Glutamatergic neuron (in vitro differentiated cells): ENCODE measurements at places on chromosomes 12 and 14. TPM values are rescaled to one million over a fixed set of nuclear protein-coding genes. Genes with fewer than 3 reads are reported as not detected.

The OAS3 gene
- not detected for total RNA-seq

DNA sequence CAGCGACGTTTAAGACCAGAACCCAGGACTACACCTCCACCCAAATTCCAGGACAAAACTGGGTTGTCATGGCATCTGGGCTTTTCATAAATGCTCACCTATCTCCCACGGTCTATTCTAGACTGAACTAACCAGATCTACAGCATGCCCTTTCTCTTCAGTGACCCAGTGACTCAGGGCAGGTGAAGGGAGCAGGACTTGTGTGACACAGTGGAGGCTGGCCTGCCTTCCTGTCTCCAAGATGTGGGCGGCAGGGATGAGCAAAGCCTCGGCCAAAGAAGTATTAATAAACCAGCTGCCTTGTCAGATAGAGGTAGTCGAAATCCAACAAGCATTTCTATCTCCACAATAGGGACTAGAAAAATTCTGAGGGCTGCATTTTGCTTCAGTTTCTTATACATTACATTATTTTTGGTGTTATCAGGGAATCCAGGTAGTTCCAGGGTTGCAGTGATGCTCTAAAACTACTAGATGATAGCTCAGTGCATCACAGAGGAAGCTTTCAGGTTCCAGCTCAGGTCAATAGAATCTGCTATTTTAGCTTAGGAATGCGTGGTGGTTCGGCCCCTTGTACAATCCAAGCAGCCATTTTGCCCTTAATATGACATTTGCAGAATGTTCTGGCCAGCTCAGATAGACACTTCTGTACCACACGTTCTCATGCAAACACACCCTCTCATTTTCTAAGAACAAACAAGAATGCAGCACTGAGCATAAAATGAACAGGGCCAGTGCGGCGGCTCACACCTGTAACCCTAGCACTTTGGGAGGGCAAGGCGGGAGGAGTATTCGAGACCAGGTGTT is 4.2 kb upstream of the GLRX5 start:
- no peak for DNase-seq

DNA sequence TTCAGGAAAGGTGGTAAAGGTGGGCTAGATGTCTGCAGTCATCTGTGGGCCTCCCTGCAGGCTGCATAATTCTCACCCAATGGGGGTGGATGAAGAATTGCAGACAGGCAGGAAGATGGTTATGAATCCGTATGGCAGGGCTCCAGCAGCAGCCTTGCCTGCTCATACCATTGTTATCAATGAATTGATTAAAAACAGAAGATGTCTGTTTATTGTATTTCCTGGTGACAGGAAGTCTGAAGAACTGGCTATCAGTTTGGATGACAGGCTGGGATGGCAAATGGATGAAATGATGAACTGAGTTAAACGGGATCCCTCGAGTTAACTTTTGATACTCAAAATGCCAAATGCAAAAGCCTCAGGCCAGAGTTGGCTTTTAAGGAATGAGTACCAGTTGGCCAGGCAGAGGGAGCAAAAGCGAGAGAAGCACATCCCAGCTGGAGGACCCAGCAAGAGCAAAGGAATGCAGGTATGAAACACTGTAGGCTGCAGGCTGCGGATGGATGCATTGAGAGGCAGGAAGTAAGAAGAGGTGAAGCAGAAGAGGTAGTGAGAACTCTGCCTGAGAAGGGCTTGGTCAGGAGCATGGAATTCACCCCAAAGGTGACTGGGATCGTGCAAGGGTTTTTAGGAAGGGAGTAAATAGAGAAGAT is 550.0 kb upstream of the TBX3 start:
- DNase-seq, result no peak

DNA sequence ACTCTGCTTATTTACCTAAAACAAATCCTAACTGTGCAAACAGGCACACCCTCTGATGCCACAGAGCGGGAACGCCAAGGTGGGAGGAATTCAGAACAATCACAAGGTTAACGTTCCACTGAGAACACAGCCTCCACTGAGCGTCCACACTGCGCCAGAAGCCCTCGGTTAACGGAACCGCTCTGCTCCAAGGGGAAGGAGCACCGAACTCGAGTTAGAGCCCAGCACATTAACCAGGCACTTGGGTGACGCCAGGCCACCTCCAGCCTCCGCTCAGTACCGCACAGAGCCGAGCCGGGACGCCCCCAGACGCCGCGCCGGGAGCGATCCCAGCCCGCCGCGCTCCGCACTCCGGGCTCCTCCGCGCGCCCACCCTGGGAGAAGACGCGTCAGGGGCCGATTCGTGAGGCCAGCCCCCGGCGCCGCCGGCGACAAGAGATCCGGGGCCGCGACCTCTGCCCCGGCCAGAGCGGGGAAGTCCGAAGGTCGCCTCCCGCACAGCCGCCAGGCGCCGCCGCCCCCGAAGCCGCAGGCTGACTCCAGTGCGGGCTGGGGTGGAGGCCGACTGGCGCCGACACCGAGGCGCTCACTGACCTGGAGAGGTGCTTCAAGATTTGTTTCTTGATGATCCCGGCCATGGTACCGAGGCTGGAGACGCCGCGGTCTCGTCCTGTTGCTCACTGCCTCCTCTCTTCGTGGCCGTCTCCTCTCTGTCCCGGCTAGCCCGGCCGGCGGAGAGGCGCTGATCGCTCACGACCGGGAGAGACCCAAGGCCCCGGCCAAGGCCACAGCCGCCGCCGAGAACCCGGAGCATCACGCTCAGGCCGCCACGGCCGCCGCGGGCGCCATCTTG is 450 bp downstream of the BLTP3B start:
- DNase-seq, result peak; percentile 81

DNA sequence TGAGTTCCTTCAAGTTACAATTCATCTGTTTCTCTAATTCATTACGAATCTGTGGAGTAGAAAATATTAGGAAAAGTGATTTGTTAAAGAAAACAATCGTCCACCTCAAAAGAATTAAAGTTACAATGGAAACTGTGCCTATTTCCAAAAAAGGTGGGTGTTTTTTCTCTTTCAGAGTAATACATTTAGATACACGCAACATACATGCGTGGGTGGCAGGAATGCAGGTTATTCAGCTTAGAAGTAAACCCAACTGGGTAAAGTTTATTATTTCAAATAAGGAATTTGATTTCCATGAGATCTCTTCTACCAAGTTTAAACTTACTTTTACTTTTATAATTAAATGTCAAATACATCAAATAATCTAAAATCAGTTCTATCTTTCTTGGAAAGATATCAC is 52.2 kb downstream of the SSH1 start:
- DNase-seq, result no peak

DNA sequence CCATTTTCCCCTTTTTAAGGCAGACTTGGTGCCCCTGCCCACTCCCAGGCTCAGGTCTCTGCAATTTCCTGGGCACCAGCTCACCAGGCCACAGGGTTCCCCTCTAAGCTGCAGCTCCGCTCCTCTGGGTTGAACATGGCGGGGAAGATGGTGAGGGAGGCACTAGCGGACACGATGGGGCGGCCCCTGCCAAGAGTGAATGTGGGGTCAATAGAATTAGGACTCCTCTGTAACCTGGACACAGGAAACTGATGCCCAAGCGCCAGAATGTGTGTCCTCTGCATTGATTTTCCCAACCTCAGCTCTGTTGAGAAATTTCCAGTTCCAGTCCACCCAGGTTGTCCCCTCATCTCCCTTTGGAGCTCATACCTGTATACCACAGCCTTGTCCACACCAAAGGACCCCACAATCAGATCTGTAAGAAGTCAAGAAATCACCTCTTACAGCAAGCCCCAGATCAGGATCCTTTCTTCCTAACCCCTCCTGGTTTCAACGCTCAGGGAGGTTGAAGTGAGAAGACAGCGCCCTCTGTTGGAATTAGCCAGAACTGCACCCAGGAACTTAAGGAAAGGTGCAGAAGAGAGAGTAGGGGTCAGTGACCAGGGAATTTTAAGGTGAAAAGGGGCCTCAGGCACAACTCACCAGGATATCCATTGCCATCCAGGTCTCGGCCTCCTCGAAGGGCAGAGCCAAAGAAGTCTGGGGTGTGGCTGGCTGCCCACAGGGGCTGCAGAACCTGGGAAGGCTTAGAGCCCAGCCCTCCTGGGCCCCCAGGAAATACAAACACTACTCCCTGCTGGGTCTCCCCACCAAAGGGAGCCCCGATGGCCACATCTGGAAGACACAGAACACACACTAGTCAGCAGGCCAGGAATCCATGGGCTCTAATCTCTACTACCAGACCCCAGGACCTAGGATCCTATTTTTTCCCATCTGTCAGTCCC is 14.7 kb downstream of the ITGA5 start:
- DNase-seq, result peak; percentile 77

DNA sequence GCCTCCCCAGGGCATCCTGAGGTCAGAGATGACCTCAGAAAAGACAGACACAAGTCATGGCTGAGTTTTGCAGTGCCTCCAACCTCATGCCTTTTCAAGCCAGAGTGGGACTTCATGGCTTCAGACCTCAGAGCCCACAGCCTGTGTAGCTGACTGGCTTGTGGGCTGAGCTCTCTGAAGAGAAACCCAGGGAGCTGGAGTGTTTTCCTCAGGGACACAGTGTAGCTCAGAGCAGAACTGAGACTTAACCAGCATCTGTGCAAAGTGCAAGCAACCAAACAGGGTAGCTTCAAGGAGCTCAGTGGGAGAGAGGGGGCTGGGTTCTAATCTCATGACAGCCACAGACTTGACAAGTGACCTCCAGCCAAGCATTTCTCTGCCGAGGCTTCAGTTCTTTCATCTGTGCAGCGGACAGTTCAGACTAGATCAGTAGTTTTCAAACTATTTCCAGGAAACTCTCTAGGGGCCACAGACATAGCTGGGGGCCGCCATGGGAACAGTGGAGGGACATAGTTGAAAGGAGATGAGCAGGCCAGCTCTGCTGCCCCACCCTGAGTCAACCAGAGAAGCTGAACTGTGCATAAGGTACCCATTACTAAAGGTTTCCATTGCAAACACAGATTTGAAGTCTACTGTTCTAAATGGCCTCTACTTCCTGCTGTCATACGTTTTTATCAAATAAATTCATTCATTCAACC is 80.0 kb downstream of the LGMN start:
- DNase-seq, result no peak

DNA sequence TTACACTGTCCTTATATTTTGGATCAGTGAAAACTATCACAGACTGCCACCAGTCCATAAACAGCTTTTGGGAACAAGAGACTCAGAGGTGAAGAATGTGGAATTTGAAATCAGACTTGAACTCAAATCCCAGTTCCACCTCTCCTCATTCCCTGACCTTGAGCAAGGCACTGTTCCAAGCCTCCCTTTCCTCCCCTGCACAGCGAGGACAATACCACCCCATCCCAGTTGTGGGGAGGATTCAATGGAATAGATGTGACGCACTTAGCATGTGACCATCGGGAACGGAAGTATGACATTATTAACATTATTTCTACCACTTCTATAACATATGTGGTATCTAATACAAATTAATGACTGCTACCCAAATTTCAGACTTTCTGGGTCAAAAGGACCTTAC is 63.5 kb downstream of the DPF3 start:
- no peak for DNase-seq

DNA sequence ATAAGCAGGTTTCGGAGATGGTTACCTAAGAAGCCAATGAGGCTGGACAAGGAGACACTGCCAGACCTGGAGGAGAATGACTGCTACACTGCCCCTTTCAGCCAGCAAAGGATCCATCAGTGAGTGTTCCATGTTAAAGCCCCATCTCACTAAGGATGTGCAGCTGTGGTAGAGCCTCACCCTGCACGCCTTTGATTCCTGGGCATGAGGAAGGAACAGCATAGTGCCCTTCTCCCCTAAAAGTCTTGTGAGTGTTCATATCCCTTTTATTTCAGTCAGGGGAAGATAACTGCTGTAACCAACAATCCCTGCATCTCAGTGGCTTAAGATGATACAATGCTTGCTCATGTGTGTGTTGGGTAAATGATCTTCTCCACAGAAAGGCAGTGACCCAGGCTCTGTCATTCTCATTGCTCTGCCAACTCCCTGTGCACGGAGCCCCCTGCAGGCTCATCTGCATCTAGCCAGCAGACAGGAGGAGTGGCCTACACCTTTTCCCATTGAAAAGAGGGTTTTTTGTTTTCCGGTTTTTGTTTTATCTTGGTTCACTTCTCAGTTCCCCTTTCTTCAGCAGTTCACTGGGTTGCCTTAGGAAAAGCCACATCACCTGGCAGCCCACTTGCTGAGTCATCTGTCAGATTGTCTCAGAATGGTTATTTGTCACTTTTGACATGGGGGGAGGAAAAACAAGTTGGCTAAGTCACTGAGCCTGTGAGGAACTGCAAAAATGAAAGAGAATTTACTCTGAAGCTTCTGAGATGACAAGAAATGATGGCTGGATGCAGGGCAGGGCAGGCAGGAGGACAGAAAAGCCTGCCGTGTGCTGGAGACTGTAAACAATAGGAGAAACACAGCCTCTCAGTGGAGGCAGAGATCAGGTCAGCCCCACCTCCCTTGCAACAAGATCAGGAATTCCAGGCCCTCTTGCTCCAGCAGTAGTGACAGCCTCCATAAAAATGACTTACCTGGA is 193.3 kb downstream of the ANO4 start:
- peak; percentile 57 for DNase-seq

The RD3L gene
- total RNA-seq, result not detected

The P2RX2 gene
- total RNA-seq, result 4.1 TPM

The RBP5 gene
- 1.2 TPM for total RNA-seq

GRCh38 chr14:58584383-58584782 is 53.4 kb upstream of the DACT1 start:
- no peak for DNase-seq
